ENCODE measurements at places on chromosomes 5 and 9.

- DNase-seq: no peak
These were observed 167.7 kb downstream of the GRIA1 start for GRCh38 chr5:153658149-153658548.

GRCh38 chr5:149229298-149229937 lies 42.2 kb upstream of the AFAP1L1 start:
- DNase-seq: no peak

- no peak for DNase-seq
These were observed 23.4 kb downstream of the LURAP1L start for GRCh38 chr9:12798066-12798770.

GRCh38 chr5:169083394-169084018 lies 217.4 kb downstream of the SLIT3 start:
- no peak for DNase-seq

DNA sequence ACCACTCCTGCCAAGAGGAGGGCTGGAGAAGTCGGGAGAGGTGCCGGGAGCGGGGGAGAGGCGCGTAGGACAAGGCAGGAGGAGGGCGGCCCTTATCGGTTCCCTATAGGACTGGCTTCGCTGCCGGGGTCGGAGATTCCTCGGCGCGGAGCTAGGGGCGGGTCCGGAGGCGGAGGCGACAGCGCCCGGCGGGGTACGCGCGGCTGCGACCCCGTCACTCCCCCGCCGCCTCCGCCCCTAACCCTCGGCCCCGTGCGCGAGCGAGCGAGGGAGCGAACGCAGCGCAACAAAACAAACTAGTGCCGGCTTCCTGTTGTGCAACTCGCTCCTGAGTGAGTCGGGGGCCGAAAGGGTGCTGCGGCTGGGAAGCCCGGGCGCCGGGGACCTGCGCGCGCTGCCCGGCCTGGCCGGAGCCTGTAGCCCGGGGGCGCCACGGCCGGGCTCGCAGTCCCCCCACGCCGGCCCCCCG lies 2.0 kb downstream of the GLIS3 start:
- peak; percentile 24 for DNase-seq

DNA sequence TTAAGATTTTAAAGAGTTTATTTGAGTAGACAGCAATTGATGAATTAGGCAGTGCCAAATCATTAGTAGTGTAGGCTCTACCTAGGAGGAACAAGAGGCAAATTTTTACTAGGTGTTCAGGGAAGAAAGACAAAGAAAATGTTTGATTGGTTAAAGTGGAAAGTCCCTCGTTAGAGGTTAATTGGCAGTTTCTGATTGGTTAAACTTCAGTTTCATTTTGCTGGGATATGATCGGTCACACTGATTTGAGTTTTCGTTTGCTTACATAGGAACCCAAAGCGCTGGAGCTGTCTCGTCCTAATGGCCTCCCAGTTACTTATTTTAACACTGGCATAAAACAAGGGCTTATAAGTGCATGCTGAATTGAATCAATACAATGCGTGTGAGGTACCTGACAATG lies 15.1 kb downstream of the DMAC1 start:
- DNase-seq: no peak

GRCh38 chr5:30401479-30402058 lies 791.9 kb upstream of the CDH6 start:
- no peak for DNase-seq

GRCh38 chr9:2461892-2462291 lies 159.7 kb upstream of the VLDLR start:
- DNase-seq: no peak

DNA sequence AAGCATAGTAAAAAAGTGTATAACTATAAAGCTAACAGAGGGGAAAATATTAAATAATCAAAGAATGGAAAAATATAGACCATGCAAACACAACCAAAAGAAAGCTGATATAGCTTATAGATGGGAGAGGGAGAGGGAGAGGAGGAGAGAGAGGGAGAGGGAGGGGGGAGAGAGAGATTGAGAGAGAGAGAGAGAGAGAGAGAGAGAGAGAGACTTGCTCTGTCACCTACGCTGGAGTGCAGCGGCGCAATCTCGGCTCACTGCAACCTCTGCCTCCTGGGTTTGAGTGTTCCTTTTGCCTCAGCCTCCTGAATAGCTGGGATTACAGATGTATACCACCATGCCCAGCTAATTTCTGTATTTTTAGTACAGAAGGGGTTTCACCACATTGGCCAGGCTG lies 110.6 kb downstream of the RAPGEF6 start:
- no peak for DNase-seq

GRCh38 chr9:90642570-90643539 lies at the start of gene DIRAS2:
DIRAS2 (minus strand) TSS chr9:90642824; CDS start chr9:90613827, 28,997 bp downstream.
- no peak for DNase-seq

GRCh38 chr9:98971168-98971914 lies 27.6 kb downstream of the COL15A1 start:
- no peak for DNase-seq

GRCh38 chr5:151740958-151741373 lies 17.5 kb downstream of the ATOX1 start:
- no peak for DNase-seq
